GM10248 (cell line): ENCODE measurements at places on chromosomes 2 and 18.

DNA sequence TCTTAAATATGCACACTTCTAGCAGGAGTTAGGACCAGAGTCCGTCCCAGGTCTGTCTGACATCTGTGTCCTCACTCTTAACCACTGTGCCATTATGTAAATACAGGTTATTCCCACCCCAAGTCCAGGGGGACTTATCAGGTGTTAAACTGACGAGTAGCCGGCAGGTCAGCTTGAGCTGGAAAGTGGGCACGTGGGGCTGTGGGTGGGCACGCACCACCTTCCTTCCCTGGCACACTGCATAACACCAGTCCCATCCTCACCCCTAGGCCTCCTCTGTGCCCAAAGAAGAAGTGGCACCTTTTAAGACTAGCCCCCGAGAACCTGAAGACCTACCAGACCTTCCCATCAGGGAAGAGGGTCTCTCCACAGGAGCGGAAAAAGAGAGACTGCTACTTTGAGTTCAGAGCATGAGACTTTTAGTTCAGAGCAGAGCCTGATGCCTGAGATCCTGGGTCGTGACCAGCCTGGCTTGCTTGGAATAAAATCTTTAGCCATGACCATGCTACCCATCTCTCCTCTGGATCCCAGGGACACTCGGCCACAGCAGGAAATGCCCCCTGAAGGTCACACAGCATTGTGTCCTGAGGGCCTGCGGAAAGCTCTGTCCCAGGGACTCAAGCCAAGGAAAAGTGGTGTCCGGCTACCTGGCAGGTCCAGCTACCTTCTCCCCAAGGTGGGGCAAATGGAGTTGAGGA, 62.0 kb downstream of the CIB4 start:
- DNase-seq: no peak

DNA sequence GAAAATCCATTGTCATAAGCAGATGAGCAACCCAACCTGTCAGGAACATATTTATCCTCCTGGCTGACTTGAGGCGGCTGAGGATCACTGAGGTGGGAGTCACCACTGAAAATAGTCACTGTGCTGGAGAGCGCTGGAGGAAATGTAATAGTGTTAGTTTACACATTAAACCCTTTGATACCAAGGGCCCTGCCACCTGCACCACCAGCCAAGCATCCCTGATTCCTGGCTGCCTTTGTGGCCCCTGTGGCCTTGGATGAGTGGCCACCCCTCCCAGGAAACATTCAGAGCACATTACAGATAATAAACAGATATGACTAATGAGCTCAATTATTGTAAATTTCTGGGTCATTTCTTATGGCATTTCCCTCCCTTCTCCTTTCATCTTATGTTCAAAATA, 105.9 kb downstream of the LYPD1 start:
- no peak for DNase-seq

GRCh38 chr2:23131066-23131575, 253.9 kb upstream of the KLHL29 start:
- no peak for DNase-seq

- peak; percentile 49 for DNase-seq
These were observed 41.6 kb upstream of the RALBP1 start for GRCh38 chr18:9433671-9434121.

- no peak for DNase-seq
These were observed 323.4 kb upstream of the UBE2E3 start for GRCh38 chr2:180657054-180657453.

DNA sequence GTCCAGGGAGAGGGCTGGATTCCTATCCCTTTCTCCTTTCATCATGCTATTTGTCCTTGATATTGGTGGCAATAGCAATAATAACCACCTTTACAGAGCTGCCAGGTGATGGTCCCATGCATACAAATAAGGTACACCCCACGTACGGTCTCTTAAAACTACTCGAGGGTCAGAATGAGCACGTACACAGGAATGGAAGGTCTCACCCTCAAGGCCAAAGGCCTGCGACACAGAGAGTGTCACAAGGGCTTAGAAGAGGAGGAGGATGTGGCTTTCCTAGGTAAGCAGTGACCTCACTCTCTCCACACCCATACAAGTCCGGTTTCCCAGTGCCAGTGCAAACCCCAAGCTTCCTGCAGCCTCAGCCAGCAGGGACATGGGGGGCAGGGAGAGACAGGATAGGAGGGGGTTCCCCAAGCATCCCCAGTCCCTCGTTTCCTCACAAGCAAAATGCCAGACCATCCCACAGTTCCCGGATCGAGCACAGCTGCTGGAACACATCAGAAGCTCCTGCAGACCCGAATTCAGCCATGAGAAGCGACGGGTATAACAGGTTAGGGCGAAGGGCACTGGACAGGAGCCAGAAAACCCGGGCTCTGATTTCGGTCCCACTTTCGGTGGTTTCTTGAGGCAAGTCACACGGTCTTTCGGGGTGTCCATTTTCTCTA, 49.2 kb downstream of the PLB1 start:
- no peak for DNase-seq

GRCh38 chr2:234133004-234133403, 82.5 kb downstream of the SPP2 start:
- DNase-seq: no peak

DNA sequence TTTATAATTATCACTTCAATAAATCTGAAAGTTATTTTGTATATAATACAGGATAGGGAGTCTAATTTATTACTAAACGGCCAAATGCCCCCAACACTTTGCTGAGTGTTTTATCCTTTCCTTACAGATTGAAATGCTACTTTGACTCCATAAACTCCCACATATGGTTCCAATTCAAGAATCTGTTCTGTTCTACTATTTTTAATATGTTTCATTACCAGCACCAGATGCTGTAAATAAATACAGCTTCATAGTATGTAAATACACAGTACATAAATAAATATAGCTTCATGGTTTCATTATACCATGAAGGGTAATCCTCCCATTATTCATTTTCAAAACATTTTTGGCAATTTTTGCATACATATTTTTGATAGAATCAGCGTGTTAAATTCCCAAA, 34.0 kb upstream of the MREG start:
- no peak for DNase-seq

- DNase-seq: no peak
These were observed 15.2 kb downstream of the SAP130 start for GRCh38 chr2:128012698-128013097.

DNA sequence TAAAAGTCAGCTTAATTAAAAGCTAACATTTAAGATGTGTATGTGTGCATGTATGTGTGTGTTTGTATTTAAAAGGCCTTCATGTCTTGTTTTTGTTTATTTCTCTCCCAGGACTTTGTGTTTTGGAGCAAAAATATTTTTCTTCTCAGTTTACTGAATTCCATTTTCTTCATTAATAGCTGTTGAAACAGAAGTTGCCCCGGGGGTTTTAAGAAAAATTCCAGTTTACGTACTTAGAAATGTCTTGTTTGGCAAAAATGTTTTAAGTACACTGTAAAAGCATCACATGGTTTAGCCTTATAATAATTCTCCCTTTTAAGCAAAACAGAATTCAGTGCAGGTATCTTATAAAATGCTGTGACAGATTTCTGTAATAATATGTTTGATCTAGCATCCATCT, 1233.0 kb upstream of the NRXN1 start:
- no peak for DNase-seq

GRCh38 chr2:33381301-33381858, 95.1 kb upstream of the RASGRP3 start:
- no peak for DNase-seq

DNA sequence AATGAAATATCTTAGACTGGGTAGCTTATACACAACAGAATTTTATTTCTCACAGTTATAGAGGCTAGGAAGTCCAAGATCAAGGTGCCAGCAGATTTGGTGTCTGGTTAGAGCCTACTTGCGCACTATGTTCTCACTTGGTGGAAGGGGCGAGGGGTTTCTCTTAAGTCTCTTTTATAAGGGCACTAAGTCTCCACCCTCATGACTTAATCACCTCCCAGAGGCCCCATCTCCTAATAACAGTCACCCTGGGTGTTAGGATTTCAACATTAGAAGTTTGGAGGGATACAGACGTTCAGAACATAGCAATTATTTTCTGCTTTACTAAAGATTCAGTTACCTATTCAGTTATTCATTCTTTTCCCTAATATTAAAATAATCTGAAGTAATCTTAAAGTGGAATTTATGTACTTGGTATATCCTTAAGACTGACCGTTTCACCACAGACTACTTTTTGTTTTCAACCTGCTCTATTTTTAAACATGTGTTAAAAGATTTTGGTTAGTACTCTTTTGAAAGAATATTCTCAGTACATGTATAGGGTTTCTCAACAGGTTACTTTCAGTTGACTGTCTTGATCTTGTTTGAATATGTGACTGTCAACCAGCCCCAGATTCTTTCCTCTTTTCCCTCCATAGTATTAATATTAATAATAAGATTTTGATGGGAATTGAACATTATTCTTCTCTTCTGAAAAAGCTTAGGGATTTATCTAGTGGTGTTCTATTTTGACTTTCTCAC, 130.0 kb downstream of the TAF4B start:
- peak; percentile 12 for DNase-seq

GRCh38 chr2:167318581-167318980, 430.3 kb downstream of the XIRP2 start:
- DNase-seq: no peak

- no peak for DNase-seq
These were observed 95.4 kb downstream of the PRKCE start for GRCh38 chr2:45746888-45747287.

DNA sequence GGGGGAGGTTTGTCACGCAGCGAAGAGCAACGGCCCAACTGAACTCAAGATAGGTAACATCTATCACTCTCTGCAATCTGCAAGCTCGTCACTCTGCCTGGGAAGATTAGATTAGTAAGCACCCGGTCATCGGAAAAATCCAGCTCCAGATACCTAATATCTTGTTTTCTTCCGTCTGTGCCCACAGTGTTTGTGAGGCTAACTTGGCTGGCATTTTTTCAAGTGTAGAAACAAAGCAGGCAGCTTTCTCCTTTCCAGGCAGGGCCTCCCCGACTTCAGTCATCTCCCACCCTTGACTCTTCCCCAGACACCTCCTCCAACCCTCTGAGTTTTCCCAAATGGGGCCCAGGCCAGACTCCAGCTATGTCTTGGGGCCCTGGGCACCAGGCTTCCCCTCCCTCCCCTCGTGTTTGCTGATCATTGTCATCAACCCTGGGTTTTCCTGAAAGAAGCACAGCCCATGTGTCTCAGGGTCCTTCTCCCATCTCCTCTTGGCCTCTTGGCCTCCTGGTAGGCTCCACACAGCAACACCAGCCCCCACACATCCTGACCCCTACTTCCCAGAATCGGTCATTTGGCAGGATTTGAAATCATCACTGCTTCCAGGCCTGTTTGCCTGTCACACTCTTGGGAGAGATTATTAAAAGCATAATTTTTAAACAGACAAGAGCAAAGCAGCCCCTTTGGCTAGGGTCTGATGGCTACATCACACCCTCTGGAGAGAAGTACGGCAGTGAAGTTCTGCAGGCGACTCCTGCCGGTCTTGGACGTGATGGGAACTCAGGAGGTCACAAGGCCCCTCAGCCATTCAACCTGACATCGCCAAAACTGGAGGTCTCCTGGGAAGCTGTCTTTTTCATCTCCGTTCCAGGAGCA, 144.9 kb upstream of the ID2 start:
- no peak for DNase-seq

DNA sequence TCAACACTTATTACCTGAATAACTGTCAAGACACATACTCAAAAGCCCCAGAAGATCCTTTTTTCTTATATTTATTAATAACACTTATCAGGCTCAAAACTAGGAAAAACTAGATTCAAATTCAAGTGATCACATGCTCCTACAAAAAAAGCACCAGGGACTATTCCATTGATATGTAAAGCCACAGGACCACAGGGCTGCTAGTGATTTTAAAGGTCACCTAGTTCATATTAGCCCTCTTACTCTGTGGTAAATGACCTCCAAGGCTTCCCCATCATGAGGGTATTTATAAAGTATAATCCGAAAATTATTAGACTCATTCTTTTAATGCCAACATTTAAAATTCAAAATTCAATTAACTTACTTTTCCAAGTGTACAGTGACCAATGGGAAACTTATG, 52.5 kb downstream of the LRPPRC start:
- no peak for DNase-seq

DNA sequence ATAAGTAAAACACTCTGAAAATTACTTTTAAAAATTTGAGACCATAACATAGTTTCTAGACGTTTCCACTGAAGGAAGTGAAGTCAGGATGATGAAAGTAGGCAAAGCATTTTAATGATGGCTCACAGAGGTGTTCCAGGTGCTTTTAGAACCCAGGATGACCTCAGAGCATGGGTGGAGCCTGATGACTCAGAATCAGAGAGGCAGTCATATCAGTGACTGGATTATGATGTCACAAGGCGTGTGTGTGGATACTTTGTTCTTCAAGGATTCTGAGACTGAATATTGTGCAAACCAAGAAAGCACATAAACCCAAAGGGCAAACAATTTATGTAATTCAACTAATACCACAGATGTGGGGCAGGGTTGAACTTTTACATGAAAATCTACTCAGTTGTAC, 208.0 kb upstream of the FBXO11 start:
- peak; percentile 35 for DNase-seq

- DNase-seq: no peak
These were observed 680.0 kb downstream of the EPHA4 start for GRCh38 chr2:220892018-220892634.

DNA sequence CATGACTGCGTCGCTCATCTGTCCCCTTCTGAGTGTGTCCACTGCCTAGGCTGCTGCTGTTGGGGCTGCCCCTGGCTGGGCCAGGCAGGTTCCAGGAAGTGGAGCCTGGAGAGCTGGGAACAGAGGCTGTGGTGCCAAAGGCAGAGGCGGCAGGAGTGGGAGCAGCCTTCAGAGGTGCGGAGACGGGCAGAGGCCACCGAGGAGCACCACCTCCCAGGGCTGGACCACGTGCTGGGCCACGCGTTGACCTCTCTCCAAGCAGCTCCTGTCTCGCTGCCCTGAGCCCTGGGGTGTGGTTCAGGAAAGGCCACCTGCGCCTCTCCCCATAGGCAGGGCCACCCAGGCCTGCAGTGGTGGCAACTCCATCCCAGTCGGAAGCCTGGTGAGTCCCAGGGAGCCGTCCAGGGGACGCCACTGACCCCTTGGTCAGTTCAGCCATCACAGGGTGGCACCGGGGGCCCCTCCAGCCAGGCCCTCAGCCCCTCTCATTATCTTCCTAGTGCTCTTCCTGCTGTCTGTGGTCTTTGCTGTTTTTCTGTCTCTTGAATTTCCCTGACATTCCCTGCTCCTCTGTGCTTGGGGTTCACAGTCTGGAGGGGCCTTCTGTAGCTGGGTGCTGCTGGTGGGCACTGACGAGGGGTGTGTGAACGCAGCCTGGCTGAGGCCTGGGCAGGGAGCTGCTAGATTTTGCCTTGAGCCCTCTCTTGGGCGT, 122.8 kb upstream of the HS6ST1 start:
- DNase-seq: no peak

GRCh38 chr2:214574084-214574781, 163.4 kb downstream of the VWC2L start:
- DNase-seq: no peak

GRCh38 chr2:59703796-59704195, 849.7 kb downstream of the BCL11A start:
- no peak for DNase-seq

DNA sequence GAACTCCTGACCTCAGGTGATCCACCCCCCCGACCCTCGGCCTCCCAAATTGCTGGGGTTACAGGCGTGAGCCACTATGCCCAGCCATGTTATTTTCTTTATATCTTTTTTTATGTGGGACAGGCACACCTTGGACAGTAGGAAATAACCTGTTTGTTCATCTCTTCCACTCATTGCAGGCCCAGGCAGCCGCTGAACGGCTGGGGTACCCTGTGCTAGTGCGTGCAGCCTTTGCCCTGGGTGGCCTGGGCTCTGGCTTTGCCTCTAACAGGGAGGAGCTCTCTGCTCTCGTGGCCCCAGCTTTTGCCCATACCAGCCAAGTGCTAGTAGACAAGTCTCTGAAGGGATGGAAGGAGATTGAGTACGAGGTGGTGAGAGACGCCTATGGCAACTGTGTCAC, 8.4 kb downstream of the CAD start:
- no peak for DNase-seq

- DNase-seq: no peak
These were observed 168.5 kb upstream of the NOSTRIN start for GRCh38 chr2:168633895-168634294.
